Activated effector memory CD4-positive, alpha-beta T cell treated with Interleukin-2 at 50 U/mL for 16 hours (primary cell): ENCODE measurements at places on chromosomes 4 and X.

- DNase-seq = no peak
These were observed 787.4 kb upstream of the GALNTL6 start for GRCh38 chr4:171025776-171026175.

DNA sequence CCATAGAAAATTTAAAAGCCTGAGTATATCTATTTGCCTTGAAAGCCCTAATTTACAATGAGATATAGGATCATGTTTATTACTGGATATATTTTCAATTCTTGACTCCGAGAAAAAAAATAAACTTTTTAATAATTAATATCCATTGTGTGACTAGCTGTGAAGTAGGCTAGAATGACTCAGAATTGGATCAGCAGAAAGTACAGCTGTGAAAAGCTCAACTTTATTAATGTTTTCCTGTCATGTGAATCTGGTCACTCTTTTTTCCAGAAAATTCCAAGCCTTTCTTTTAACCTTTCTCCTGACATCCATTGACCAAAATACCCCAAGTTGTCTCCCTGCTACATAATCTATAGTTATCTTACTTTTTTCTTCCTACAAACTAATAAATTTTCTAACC, 171.8 kb upstream of the PACRGL start:
- DNase-seq = no peak

DNA sequence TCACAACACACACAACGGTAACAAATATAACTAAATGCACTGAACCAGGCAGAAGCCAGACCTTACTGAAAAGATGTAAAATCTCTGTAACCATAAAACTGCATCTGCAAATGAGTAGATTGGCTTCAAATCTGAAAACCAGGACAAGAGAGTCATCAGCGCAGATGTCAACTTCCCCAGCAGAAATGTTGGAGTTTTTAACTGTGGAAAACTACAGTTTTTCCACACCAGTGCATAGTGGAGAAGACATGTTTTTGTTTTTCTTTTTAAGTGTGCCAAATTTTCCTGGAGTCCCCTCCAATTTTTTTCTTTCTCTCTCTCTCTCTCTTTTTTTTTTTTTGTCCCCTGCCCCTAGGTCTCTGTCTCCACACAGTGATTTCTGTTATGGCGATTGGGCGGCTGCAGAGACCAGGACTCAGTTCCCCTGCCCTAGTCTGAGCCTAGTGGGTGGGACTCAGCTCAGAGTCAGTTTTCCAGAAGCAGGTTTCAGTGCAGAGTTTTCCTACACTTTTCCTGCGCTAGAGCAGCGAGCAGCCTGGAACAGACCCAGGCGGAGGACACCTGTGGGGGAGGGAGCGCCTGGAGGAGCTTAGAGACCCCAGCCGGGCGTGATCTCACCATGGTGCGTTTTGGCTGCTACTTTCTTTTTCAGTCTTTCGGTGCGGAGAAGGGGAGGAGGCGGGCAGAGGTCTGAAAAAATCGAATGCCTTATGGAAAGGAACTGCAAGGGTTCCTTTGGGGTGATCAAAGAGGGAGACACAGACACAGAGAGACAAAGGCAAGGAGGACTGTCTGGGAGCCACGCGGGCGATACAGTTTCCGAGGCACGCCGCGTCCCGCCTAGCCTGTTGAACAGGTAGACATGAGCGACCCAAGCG, at the start of gene GUCY1A1:
Gene GUCY1A1, plus strand, starts transcription at position 505 of the 878 bp plus-strand sequence. CDS start 30,020 bp downstream, outside the sequence.
- DNase-seq = no peak

DNA sequence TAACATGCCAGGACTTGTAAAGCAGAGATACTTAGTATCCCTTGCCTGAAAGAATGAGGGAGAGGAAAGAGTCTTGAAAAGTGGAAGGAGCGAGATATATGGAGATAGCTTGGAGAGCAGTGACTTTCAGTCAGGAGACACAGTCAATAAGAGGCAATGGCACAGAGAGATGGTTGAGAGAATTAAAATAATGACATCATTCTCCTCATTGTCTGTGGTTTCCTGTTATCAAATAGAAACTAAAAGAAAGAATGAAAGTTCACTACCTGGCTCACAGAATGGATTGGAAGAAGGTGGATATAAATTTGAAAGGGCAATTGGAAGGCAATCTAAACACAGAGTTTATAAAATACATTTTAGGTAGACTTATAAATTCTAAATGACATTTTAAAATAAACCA, 760.2 kb upstream of the AADAT start:
- DNase-seq = no peak

DNA sequence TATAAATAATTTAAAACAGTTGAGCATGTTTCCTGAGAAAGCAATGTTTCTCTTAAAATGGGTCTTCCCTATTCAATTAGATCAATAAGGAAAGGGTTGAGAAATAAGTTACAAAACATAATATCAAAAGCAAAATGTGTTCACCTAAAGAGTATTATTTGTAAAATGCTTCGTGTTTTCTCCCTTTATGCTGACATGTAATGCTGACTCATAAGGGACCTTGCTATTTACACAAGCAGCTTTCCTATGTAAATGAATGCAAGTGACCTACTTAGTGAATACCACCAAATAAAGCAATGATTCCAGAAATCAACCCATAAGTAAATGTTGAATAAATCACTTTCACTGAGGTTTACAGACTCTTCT, 91.5 kb downstream of the ELOVL6 start:
- DNase-seq = no peak

- DNase-seq = no peak
These were observed 28.3 kb downstream of the AREG start for GRCh38 chr4:74473155-74473811.

GRCh38 chr4:124262211-124263179, 450.0 kb downstream of the ANKRD50 start:
- DNase-seq = no peak

DNA sequence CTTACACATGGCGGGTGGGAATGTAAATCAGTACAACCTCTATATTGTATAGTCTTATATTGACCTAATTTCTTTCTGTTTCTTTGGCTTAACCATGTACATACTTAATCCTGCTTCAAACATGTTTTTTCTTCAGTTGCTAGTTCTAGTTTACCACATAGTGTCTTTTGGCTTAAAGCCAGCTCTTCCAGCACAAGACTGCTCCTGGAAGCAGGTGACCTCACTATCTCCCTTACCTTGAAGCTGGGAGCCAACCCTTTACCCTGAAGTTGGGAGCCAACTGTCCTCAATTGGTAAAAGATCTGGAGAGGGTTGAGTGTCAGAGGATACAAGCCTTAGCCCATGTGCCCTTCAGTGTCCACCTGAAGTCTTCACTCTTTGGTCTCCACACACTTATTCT, 162.7 kb downstream of the AASDH start:
- DNase-seq = no peak

GRCh38 chr4:169070895-169071218, 60.8 kb upstream of the CBR4 start:
- DNase-seq = no peak

GRCh38 chrX:19731307-19731820, 156.0 kb downstream of the SH3KBP1 start:
- no peak for DNase-seq

DNA sequence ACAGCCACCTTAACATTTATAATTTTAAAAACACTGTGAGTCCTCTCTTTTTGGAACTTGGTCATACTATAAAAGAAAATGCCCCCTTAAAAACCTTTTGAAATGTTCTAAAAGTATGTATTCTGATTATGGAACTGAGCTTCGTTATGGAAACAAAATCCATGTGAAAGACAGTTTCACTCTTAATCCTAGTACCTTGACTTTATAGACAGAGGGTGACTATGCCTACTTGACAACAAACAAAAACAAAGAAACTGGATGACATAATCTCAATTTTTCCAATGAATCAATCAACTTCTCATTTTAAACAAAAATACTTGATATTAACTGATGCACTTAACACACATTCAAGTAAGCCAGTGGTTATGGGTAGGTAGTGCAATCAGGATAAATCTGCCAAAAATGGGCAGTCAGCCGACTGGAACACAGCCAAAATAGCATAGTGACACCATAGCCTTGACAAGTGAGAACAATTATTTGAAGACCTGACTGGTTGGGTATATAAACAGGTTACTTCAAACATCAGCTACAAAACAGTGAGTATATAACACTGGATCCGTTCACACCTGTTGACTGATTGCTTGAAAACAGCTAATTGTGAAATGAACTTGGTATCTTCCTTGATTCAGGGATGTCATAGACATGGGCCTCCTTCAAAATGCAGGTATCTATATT, 265.5 kb downstream of the PPP3CA start:
- no peak for DNase-seq

DNA sequence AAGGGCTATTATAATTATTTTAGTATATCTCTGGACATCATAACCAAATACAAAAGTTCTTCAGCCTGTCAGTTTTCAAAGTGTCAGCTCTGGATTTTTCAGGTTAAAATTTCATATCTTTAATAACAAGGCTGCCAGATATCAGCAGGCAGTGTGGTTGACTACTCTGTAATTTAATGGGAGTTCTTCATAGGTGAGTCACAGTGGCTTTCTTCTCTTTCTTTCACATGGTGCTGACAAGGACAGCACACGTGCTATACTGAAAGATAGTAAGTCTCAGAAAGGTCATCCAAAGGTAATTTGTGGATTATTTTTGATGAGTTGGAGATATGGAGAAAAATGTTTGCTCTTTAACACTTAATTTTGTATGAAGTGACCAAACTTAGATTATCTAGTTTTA, 43.2 kb downstream of the GALNT7 start:
- DNase-seq = no peak

GRCh38 chr4:122555216-122555615, 65.7 kb downstream of the IL21 start:
- no peak for DNase-seq

DNA sequence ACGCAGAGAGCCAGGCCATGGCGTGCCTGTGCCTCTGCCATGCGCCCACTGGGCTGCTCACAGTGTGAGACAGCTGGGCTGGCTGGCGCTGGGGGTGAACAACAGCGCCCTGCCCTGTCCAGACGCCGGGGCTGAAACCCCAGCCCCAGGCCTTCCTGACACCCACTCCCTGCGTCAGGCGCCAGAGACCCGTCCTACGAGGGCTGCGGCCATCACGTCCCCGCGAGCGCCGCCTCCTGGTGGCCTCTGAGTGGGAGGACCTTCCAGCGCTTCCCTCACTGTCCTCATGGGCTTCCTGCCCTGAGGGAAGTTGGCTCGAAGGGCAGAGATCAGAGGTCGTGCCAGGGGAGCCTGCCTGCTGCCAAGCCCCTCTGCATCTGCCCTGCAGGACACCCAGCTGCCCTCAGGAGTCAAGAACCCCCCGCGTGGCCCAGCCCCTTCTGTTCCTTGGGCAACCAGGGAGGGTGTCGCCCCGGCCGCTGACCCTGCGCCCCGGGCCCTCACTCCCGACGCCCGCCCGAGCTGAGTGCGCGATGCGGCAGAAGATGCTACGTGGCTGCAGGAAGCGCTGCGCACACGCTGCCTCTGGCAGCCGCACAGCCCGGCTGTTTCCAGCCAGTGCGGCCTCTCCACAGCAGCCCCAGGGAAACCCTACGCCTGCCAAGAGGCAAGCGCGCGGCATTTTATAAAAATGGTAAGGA, 16.2 kb downstream of the NELFA start:
- DNase-seq = no peak

- no peak for DNase-seq
These were observed at the start of gene TRIM75 for GRCh38 chr4:165053645-165054044. TSS of gene TRIM75 (plus strand) at chr4:165053866. CDS start at chr4:165059148, 5,282 bp downstream.

DNA sequence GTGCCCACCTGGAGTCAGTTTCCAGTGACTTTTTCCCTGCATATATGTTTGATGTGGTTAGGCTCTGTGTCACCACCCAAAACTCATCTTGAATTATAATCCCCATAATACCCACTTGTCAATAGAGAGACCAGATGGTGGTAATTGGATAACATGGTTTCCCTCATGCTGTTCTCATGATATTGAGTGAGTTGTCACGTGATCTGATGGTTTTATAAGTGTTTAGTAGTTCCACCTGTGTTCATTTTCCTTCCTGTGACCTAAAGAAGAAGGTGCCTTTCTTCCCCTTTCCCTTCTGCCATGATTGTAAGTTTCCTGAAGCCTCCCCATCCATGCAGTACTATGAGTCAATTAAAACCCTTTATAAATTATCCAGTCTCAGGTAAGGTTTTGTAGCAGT, 740.9 kb downstream of the ARAP2 start:
- DNase-seq = no peak

- no peak for DNase-seq
These were observed 103.3 kb downstream of the DCLK2 start for GRCh38 chr4:150181536-150181935.

DNA sequence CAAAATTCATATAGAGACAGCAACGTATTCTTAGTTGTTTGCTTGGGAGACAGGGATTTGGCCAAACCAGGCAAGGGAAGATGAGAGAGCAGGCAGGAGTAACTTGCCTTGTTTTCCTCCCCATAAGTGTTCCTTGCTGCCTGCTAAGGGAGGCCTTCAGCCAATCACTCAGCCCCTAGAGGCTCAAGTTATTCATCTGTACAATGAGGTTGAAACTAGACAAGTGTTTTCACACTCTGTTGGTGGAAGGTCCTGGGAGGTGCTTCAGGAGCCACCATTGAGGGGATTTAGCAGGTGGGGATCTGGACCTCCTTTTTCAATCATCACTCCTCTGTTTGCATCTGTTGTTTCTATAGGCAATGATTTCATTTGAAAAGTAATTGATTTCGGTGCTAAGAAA, 23.6 kb upstream of the HMGB3 start:
- DNase-seq = no peak

DNA sequence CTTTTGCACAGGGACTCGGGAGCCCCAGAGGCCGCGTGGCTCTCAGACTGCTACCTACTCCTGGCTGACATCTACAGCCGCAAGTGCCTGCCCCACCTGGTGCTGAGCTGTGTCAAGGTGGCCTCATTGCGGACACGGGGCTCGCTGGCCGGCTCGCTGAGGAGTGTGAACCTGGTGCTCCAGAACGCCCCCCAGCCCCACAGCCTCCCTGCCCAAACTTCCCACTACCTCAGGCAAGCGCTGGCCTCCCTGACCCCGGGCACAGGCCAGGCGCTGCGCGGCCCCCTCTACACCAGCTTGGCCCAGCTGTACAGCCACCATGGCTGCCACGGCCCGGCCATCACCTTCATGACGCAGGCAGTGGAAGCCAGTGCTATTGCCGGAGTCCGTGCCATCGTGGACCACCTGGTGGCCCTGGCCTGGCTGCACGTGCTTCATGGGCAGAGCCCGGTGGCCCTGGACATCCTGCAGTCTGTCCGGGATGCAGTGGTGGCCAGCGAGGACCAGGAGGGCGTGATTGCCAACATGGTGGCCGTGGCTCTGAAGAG, 28.8 kb downstream of the SH3TC1 start:
- DNase-seq = no peak

DNA sequence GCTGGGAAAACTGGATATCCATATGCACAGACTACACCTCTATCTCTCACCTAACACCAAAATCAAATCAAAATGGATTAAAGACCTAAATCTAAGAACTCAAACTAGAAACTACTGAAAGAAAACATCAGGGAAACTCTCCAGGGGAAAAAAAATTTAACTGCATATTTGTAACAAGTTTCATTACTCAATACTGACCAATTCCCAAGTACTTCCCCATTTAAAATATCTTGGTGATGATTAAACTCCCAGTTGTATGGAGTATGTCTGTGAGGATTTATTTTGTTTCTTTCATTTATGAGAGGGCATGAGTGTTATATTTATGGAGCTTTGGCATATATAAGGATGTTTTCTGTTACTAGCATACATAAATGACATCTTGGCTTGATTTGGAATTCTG, 112.3 kb upstream of the IL15 start:
- no peak for DNase-seq
